NCI-H345 (cell line): ENCODE measurements at places on chromosomes 1 and 21.
A peak's percentile ranks its signal among the peaks of the same experiment; 100 is the strongest.

GRCh38 chr1:10681296-10682107, 114.9 kb downstream of the CASZ1 start:
- DNase-seq = no peak

DNA sequence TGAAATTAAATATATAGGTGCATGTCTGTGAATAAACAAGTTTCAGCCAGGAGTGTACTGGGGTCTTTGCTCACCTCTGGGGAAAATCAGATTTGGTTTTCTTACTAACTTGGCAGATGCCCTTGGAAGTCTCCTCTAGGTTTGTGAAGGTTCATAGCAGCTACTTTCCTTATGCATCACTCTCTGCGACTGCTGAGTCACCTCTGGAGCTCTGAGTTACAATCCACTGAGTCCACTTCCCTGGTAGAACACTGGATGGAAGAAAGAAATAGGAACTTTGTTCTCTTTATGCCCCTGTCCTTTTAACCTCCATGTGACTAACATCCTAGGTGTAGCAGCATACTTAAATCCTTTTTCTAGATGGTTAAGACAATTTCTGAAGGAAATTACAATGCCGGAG, 4.4 kb upstream of the FASLG start:
- no peak for DNase-seq

GRCh38 chr1:221788466-221788865, 46.6 kb upstream of the DUSP10 start:
- DNase-seq = no peak

- no peak for DNase-seq
Measured at GRCh38 chr1:228494391-228494790, 7.2 kb downstream of the RNF187 start.

- DNase-seq = no peak
Measured at GRCh38 chr1:9809100-9809510, 14.7 kb downstream of the CLSTN1 start.

GRCh38 chr21:42533306-42533962, 19.8 kb downstream of the SLC37A1 start:
- DNase-seq = no peak

DNA sequence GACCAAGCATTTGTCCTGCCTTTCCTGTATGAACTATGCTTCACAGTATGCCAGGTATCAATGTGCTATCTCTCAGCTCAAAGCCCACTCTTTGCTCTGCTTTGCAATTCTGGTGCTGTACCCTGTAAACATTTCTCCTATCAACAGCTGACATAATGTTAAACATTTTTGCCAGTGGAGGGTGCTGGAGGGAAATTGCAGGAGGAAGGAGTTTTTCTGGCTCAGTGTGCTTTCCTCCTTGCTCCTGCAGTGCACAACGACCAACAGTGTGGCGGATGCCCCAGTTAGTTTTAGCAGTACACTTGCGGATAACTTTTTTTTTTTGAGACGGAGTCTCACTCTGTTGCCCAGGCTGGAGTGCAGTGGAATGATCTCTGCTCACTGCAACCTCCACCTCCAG, 67.1 kb upstream of the PTGFRN start:
- DNase-seq = no peak

GRCh38 chr1:193931356-193931755, 744.9 kb upstream of the B3GALT2 start:
- DNase-seq = no peak

GRCh38 chr21:41631564-41632461, 123.9 kb upstream of the TMPRSS2 start:
- peak; percentile 70 for DNase-seq

GRCh38 chr21:29237110-29238052, 61.3 kb upstream of the BACH1 start:
- DNase-seq = no peak

GRCh38 chr21:17900281-17900989, 81.3 kb upstream of the C21orf91 start:
- DNase-seq = peak; percentile 92

- DNase-seq = no peak
Measured at GRCh38 chr21:43758811-43759210, 17.3 kb downstream of the CSTB start.

- DNase-seq = no peak
Measured at GRCh38 chr1:81179242-81179641, 621.5 kb upstream of the ADGRL2 start.

- no peak for DNase-seq
Measured at GRCh38 chr1:192830595-192831246, 21.9 kb downstream of the RGS2 start.

DNA sequence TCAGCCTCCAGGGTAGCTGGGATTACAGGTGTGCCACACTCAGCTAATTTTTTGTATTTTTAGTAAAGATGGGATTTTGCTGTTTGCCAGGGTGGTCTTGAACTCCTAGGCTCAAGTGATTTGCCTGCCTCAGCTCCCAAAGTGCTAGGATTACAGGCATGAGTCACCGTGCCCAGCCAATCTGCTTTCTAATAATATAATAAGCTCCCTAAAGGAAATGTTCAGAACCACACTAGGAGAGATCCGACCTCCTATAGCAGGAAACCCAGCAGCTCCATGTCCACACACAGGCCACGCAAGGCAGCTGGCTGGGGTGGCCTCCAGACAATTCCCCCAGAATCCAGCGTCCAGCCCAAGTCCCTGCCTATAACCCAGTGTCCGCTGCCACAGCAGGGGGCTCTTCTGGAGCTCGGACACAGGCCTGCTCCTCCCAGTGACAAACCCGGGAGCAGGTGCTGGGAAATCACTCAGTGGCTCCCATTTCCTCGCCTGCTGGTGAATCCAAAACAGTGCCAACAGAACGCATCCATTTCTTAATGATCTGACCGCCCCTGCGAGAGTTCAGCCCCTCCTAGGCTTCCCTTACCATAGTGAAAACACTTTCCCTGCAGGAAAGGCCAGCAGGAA, 7.5 kb downstream of the RIPK4 start:
- no peak for DNase-seq

- DNase-seq = no peak
Measured at GRCh38 chr1:87872189-87872588, 543.5 kb downstream of the LMO4 start.

DNA sequence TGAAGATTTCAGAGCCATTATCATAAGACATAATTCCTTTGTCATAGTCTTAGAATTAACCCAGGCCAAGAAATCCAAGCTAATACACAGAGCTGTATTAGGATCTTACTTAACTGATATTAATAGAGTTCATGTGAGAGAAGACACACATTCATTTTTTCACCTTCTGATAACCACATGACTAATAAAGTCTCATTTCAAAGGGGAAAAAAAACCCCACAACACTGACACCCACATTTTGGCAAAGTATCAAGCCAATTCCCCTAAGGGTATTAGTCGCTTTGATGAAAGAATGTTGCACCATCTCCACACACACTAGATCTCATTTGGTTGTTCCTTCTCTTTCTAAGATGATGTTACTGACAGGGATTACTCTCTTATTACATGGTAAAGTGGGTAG, 344.4 kb upstream of the ESRRG start:
- no peak for DNase-seq

GRCh38 chr1:209787551-209787950, 3.2 kb upstream of the C1orf74 start:
- DNase-seq = no peak

GRCh38 chr1:173420330-173420806, 56.8 kb upstream of the PRDX6 start:
- DNase-seq = peak; percentile 74

DNA sequence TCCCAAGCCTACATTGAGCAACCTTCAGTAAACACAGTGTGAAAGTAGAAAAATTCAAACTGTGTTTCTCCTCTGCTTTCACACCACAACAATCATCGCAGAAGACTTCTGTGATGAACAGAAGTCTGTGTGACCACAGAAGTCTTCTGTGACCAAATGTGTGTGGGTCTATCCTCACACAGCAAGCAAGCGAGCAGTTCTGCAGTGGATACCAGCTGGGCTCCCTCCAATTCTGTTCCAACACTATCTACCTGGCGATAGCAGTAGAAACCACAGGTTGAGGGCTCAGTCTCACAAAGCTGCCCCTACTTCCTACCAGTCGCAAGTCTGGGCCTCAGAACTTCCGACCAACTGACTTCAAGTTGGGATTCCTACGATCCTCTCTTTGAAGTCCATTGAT, 21.0 kb upstream of the RAP1A start:
- no peak for DNase-seq

GRCh38 chr1:111618961-111619634, 491 bp upstream of the RAP1A start:
- DNase-seq = no peak

DNA sequence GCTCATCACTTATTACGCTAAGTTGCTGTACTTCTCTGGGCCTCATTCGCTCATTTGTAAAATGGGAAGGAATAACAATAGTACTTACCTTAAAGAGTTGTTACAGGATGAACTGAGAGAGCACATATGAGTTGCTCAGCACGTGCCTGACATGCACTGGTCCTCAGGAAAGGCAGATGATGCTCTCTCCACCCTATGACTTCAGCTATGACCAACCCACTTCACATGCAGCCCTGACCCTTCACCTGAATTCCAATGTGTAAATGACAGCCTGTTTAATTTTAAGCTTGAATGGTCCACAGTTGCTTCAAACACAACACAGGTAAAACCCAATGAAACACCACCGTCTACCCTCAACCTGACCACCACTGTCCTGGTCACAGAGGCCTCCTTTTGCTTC, 32.9 kb downstream of the GADD45A start:
- no peak for DNase-seq

DNA sequence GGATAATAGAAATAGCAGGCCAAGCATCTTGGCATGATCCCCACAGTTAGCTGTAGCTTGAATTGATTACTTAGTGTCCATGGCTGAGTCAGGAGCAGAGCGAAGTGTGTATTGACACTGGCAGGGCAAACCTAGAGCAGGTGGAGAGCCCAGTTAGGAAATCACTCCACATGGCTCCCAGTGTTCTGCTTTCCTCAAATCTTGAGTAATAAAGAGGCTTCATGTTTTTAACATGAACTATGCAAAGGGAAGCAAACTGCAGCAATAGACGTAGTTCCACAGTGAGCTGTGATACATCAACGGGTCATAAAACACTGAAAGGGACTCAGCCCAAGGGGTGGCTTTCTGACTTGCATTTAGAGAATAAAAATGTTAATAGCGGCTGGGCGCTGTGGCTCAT, 28.9 kb downstream of the RHEX start:
- no peak for DNase-seq

DNA sequence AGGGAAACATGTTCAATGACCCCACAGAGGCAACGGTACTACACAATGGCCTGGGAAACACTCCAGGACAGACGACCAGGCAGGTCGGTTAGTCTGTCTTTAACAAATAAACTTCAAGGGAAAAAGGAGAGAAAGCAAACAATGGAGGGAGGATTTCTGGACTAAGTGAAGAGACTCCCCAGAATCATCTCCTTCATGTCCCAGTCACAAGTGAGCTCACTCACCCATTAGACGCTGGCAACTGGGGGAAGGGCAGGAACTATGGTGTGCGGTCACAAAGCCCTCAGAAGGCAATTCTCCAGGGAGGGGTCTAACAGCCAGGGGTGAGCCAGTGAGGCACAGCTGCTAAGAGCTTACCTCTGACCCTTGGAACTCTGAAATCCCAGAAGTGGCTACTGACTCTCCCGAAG, 55.7 kb upstream of the NADK start:
- no peak for DNase-seq

DNA sequence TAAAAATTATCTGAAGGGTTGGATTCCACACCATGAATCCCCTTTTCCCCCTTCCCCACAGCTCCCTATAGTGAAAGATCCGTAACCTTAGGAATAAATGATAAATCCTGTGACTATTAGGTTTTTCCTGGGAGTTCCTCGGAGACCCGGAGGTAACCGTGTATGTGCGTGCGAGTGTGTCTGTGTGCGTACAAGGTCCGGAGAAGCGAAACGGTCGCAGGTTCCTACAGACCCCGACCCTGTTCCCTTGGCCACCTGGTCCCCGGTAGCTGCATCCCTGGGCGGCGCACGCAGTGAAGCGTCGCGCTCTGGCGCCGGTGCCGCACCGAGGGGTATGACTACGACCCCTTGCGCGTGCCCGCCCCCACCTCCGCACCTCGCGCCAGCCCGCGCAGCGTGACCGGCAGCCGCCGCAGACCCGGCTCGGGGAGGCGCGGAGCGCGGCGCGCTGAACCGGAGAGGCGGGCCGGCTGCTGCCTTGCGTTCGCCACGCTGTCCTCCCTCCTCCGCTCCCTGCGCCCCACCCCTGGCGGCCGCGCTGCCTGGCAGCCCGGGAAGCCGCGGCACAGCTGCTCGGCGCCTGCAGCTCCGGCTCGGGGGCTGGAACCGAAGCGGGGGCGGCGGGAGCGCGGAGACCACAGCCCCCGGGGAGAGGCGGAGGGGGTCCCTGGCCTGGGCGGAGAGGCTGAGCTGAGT, at the start of gene AK5:
TSS of gene AK5 (plus strand) at position 529 of the 696 bp plus-strand sequence. CDS start 295 bp downstream, outside the sequence.
- DNase-seq = peak; percentile 46

- no peak for DNase-seq
Measured at GRCh38 chr1:186149591-186149990, 225.5 kb downstream of the TPR start.

DNA sequence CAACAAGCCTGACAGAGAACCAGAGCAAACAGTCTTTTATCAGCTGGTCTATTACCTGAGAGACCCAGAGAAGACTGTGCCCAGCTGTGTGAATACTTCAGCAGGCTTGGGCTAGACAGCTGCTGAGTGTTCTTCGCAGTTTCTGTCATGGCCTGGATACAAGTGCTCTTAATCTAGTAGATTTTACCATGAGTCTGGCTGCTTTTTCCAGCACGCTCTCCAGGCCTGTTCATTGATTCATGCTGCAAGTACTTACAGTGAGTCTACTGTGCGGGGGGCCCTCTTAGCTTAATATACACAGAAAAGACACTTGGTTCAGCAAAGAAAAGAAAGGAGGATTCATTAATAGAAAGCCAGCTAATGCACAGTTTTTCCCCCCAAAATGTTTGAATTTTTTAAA, 48.5 kb downstream of the RGS7 start:
- peak; percentile 88 for DNase-seq
